Germinal center (tissue), 1 donor: ENCODE measurements at places on chromosomes 6 and 20.

- peak; percentile 76 for DNase-seq
These were observed 585 bp downstream of the PSMB9 start for GRCh38 chr6:32854376-32855178.

DNA sequence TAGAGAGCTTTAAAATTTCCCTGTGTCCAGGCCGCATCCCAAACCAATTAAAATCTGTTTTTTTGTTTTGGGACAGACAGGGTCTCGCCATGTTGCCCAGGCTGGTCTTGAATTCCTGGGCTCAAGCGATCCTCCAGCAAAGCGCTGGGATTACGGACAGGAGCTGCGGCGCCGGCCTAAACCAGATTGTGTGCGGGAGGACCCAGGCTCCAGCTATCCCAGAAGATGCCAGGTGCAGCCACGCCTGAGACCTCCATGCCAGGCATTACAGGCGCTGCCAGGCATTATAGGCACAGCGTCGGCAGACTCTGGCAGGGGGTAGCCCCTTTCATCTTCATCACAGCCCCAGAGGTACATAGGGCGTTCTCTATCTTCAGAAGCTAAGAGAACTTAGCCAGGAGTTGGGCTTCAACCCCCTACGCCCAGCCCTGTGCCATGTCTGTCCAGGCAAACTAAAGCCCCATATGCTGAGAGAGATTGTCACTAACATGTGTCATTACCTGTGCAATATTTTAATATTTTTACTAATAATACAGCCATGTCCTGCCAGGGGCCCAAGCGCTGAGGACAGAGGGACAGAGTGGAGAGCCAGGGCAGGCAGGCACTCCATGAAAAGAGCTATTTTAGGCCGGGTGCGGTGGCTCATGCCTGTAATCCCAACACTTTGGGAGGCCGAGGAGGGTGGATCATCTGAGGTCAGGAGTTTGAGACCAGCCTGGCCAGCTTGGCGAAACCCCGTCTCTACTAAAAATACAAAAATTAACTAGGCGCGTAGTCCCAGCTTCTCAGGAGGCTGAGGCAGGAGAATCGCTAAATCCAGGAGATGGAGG is 9.8 kb upstream of the GRM4 start:
- no peak for DNase-seq

DNA sequence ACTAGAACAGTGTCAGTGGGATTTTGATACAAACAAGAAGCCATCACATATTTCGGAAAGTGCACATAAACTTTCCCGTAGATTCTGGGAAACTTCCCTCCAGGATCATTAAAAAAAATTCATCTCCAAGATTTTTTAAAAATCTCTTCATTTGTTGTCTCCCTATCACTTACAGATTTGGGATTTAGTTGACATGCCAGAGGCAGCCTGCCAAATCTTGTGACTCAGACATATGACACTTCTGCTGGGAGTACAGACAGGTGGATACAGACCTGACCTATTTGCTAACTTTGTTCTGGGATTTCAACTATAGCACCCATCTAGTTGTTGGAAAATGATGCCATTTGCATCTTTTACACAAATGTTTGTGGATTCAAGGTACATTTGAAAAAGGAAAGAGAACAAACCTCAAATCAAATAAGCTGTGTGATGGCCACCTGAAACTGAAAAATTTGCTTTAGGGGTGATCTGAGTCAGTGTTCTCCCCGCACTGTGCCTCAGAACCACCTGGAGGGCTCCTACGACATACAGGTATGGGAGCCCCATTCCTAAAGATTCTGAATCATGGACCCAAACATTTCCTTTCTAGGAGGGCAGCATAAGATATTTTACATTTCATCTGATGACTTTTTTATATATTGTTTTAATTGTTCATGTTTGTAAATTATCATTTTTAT is 21.9 kb upstream of the CD2AP start:
- DNase-seq, result no peak

DNA sequence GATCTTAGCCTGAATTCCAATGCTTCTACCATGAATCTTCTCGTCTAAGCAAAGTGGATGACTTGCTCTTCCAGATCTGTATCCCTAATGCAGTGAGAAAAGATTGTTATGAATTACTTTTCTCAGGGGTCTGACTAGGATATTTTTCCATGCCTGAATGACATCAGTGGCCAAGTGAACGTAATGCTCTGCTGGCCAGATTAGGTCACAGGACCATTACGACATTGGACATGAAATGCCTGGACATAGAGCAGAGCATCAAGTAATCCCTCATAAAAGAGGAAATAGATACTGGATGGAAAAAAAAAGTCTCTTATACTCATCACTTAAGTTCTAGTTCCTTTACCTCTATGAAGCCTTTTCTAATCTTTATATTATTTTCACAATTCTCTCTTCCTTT is 12.1 kb upstream of the THEMIS start:
- no peak for DNase-seq

GRCh38 chr6:161847628-161848027 is 573.8 kb upstream of the AGPAT4 start:
- DNase-seq, result no peak

GRCh38 chr20:33400812-33401183 is 521 bp downstream of the CDK5RAP1 start:
- DNase-seq, result peak; percentile 40

DNA sequence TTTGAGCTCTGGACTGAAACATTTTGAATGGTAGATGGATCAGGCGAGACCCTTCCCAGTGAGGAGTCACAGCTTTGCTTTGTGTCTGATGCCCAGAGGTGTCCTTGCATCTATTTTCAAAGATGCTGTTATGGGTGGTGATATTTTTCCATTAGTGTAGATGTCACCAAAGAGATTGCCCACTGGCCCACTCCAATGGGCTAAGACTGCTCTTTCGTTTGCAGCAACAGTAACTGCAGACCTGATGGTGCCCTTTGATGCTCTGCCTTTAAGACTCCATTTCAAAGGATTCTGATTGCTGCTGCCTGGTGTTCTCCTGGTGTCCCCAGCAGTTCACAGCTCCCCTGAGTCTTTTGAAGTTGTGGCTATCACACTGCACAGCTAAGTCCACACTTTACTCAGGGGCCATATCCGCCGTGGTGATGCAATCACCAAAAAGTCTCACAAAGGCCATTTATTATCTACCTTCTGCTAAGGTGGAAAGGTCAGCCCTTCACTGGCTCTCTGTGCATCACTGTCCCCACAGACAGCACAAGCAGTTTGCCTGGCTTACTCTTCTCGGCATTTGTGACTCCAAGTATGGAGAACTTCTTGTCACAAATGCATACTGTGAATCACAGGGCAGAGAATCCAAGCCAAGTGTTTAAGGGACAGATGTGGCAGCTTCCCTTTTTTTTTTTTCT is 56.4 kb downstream of the NOX3 start:
- no peak for DNase-seq
